Aorta (tissue), 5 donors: ENCODE measurements at places on chromosomes 11 and 22. TPM values are rescaled to one million over a fixed set of nuclear protein-coding genes. Genes with fewer than 3 reads are reported as not detected.

IL17REL gene
- not detected for total RNA-seq

FAM83F gene
- total RNA-seq: 0.15 TPM

TEX54 gene
- not detected for total RNA-seq

MPZL3 gene
- 1.6 TPM for total RNA-seq

CASP5 gene
- total RNA-seq: 2.0 TPM

ZNF215 gene
- total RNA-seq: 2.0 TPM

RTN4R gene
- total RNA-seq: 1.3 TPM

AKIP1 gene
- 15.6 TPM for total RNA-seq

P4HA3 gene
- 3.1 TPM for total RNA-seq

NEFH gene
- total RNA-seq: 0.63 TPM

ADAMTS15 gene
- total RNA-seq: 8.0 TPM

ROBO4 gene
- 41.9 TPM for total RNA-seq

SEZ6L gene
- not detected for total RNA-seq

SOX10 gene
- total RNA-seq: 2.6 TPM

E2F8 gene
- total RNA-seq: 0.29 TPM

DNA sequence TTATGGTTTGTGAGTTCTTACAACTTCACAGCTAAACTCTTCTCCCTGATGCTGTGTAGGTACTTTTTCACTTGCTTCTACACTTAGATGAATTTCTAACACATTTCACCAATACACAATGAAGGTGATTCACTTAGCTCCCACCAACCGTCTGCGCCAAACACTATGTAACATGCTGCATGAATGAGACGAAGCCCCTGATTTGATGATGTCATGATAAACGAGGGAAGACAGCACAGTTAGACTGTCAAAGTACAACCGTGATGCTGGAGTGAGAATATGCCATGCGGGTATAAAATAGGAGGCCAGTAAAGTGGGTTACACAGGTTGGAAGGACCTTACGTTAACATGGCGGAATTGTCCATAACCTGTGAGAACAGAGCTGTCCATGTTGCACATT, 100.8 kb downstream of the KCNA4 start:
- DNase-seq: no peak

- DNase-seq: no peak
Observed at GRCh38 chr11:131099013-131099412, 182.7 kb upstream of the SNX19 start.

DNA sequence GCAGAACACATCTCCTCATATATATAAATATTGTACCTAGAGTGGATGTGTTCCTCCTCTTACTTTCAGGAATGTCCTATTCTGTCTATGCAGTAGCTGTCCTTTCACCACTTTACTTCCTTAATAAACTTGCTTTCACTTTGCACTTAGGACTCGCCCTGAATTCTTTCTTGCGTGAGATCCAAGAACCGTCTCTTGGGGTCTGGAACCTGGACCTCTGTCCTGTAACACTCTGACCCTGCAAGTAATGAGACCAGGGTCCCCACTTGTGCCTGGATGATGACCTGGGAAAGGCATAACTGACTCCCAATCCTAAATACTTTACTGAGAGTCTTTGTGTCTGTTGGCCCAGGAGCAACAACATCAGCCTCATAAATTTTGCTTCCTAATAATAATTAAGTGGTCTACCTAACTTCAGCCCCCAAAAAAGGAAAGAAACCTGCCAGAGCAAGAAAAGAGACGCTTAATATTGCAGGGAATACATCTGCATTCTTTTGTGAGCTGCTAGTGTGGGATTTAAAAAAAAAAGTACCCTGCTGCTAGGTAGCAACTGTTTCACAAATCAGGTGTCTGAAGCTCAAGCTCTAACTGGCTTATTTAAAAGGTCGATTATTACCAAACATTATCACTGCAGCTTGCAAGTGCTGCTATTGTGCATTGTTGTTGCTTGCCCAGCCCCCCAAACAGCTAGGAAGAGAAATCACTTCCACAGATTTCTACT, 69.3 kb downstream of the FAM168A start:
- no peak for DNase-seq

DNA sequence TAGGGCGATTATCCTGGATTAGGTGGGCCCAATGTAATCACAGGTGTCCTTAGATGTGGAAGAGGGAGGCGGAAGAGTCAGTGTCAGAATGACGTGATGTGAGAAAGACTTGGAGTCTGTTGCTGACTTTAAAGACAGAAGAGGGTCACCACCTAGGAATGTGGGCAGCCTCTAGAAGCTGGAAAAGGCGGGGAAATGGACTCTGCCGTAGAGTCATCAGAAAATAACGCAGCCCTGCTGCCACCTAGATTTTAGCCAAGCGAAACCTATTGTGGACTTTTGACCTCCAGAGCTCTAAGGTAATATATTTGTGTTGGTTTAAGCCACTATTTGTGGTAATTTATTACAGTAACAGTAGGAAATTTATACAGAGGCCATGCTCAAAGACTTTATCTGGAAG, 4.8 kb downstream of the DDX10 start:
- no peak for DNase-seq

GRCh38 chr11:35734669-35735410, 72.3 kb downstream of the TRIM44 start:
- no peak for DNase-seq

DNA sequence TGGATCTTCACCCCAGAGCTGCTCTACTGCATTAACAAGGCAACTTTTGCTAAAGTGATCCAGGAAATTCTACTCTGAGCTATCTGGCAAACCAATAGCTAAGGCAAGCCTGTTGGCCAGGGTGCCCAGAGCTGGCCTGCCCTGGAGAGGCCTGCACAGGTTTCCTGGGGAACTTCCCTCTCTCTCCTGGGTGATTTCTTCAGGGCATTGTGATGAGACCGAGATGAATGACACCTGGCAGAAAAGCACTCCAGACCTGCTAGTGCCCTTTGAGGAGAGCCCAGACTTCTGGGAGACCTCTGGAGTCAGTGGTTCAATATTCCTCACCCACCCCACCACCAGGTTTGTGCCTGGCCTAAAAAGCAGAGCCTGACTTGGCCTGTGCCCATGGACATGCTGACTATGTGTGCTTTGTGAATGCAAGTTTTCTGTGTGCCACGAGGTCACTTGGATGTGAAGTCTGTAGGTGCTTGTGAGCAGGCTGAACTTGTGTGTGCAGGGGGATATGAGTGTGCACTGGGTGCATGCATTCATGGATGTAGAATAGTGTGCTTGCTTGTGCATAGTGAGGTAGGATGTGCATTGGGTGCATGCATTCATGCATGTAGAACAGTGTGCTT, 4.4 kb upstream of the APLNR start:
- no peak for DNase-seq

DNA sequence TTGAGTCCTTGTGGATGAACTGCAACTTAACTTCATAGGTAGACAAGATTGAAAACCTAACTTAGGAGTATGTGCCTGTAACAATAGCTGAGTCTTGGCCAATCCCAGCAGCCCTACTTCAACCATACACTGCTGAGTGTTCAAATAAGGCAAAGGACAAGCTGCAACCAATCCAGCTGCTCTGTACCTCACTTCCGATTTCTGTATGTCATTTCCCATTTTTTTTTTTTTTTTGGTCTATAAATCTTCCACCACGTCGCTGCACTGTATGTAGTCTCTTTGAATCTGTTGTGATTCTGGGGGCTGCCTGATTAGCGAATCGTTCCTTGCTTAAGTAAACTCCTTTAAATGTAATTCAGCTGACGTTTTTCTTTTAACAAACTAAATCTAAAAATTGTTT, 35.4 kb upstream of the FLI1 start:
- no peak for DNase-seq

DNA sequence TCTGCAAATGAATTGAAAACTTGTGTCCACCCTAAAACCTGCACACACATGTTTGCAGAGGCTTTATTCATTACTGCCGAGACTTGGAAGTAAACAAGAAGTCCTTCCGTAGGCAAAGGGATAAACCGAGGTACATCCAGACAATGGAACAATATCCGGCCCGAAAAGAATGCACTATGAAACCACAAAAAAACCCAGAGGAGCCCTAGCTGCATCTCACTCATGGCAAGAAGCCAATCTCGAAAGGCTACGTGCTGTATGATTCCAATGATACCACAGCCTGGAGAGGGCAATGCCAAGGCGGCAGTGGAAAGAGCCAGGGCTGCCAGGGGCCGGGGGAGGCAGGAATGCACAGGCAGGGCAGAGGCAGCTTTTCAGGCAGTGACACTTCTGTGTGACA, 3.2 kb upstream of the MRPL23 start:
- DNase-seq: peak; percentile 43

GRCh38 chr11:113339929-113340589, 25.7 kb downstream of the TTC12 start:
- no peak for DNase-seq

GRCh38 chr11:120893440-120894201, 130.3 kb upstream of the TBCEL start:
- DNase-seq: no peak

- no peak for DNase-seq
Observed at GRCh38 chr11:69278091-69278867, 15.7 kb upstream of the MYEOV start.

DNA sequence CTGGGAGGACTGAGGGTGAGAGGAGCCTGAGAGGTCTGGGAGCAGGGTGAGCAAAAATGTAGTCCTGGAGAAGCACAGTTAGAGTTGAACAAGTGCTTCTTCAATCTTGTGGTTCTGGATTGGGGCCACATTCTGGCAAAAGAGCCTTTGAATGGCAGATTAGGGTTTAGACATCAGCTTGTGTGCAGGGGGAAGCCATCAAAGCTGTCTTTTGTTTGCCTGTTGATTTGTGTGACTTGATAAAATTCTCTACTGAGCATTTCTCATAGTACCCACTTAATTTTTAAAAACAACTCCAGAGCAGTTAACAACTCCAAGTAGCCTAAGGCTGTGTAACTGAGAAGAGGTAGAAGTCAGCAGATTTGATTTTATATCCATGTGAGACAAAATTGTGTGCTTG, 166.2 kb downstream of the FAT3 start:
- no peak for DNase-seq

- DNase-seq: peak; percentile 86
Observed at GRCh38 chr11:2390725-2391151, 9.8 kb upstream of the TSSC4 start.

DNA sequence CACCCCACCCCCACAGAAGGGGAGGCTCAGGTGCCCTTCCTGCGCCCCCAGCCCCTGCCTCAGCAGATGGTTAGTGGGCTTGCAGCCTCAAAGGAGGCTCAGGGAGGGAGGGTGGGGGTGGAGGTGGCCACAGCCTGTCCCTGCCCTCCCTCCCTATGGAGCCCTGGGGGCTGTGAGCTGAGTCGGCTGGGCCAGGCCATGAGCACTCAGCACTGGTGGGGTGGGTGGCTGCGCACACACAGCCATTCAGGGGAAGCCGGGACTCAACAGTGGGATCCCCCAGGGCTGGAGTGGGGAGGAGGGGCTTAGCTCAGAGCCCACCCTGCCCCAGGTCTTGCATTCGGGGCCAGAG, 50.2 kb downstream of the FLRT1 start:
- no peak for DNase-seq

- peak; percentile 50 for DNase-seq
Observed at GRCh38 chr11:60785806-60786361, 751 bp downstream of the MS4A10 start.

DNA sequence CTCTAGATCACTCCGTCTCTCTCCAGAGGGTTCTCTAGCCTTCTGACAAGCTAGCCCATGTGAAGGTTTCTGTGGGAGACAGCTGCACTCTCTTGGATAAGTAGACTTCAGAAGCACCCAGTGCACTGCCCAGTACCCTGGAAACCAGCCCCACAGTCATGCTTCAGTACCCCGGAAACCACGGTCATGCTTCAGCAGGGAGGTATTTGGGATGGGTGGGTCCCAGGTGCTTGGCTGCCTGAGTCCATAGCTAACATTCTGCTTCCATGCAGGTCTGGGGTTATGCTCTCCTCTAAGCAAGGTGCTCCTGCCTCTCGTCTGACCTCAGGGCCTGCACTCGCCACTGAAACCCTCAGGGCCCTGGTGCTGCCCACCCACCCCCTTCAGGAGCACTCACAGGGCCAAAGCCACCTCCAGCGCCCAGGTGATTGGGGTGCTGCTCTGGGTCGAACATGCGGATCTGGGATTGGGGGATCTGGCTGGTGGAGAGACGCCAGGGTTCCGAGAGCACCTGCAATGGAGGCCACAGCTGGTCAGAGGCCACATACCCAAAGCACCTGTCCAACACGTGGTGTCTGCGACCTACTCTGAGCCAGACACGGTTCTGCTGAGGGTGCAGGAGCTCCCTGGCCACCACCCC, 7.3 kb upstream of the SYCE3 start:
- peak; percentile 24 for DNase-seq

GRCh38 chr11:829847-830294, 2.2 kb downstream of the CRACR2B start:
- no peak for DNase-seq

DNA sequence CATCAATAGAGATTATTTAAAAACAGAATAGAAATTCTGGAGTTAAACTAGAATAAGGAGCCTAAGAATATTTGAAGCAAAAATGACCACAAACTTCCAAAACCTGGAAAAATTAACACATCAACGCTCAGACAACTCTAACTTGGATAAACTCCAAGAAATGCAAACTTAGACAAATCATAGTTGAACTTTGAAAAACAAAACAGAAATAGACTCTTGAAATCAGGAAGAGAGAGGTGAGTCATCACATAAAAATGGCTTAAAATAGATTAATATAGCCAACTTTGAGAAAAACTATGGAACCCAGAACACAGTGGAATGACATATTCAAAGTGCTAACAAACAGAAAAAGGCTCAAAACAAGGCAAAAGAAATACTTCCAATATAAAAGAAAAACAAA, 974.2 kb downstream of the JRKL start:
- DNase-seq: no peak

DNA sequence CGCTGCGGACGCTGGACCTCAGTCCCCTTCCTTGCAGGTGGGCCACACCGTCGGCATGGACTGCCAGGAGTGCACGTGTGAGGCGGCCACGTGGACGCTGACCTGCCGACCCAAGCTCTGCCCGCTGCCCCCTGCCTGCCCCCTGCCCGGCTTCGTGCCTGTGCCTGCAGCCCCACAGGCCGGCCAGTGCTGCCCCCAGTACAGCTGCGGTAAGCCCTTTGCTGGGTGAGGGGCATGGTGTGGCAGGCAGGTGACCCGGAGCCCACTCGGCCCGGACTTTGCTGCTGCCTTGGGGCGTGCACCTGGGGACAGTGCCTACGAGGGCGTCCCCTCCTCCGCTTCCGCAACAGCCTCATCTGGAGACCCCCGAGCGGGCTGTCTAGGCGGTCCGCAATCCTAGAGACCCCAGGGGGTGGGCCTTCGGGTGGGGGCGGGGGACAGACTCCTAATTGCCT, 25.4 kb upstream of the MUC5B start:
- DNase-seq: peak; percentile 70

GRCh38 chr11:130129922-130130321, 29.7 kb upstream of the ST14 start:
- no peak for DNase-seq

GRCh38 chr22:12601870-12602779, 2925.9 kb upstream of the OR11H1 start:
- peak; percentile 80 for DNase-seq
